ENCODE measurements at places on chromosomes 2 and 18.

GRCh38 chr2:206739271-206739670 lies 21.1 kb upstream of the DYTN start:
- no peak for DNase-seq

- DNase-seq, result no peak
Measured at GRCh38 chr18:3246635-3247239, 864 bp upstream of the MYL12A start.

DNA sequence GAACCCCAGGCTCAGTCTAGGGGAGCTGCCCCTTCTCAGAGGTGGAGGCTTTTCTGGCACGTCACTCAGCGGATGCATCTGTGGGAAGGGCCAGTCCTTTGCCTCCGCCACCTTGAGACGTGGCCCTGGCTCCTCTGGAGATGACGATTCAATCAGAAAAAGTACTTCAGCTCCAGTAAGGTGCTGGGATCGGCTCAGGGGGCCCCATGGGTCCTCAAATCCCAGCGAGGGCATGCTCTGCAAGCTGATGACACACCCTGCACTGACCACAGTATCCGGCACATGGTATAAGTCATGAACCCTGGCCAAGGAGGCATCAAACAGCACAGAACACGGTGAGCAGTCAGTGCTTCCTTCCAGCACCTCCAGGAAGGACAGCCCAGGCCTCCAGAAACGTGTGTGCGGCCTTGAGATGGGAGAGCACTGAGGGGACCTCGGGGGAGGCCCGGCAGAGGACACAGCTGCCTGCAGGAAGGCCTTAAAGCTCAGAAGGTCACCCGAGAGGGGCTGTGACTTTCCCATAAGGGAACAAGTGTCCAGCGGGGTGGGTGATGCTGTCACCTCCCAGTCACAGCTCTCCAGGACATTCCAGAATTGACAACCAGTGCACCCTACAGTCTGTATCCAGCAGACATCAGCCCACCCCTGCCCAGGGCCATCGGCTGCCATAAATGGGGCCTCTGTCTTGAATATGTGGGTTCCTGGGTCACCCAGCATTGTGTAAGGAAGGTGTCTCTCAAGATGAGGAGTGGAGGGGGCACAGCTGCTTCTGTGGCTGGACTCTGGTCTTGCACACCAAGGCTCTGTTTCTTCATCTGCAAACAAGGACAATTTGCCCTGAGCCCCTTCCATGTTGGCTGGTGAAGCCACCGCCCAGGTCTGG lies 205.8 kb downstream of the NDUFA10 start:
- DNase-seq, result no peak

DNA sequence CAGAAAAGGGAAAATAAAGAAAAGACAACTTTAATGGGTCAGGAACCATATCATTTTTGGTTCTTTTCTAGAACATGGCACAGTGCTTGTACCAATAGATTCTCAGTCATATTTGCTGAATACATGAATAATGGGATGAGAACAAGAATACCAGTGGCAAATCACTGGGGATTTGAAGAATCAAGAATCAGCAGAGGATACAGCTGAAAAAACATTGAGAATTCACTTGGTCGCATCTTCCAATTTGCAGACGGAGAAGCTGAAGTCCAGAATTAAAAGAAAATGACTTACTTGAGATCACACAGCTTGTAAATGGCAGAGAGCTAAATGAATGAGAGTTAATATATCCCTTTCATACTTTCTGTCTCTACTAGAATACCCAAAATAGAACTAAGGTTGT lies 362.2 kb downstream of the RAD51AP2 start:
- DNase-seq, result no peak

All from GM19239 (cell line).